ENCODE measurements at places on chromosomes 4 and X. TPM values are rescaled to one million over a fixed set of nuclear protein-coding genes. Genes with fewer than 3 reads are reported as not detected.
A peak's percentile ranks its signal among the peaks of the same experiment; 100 is the strongest.

Gene AKAP14
- total RNA-seq = not detected

- DNase-seq = no peak
Observed at GRCh38 chr4:108072300-108072699, 82.6 kb downstream of the HADH start.

DNA sequence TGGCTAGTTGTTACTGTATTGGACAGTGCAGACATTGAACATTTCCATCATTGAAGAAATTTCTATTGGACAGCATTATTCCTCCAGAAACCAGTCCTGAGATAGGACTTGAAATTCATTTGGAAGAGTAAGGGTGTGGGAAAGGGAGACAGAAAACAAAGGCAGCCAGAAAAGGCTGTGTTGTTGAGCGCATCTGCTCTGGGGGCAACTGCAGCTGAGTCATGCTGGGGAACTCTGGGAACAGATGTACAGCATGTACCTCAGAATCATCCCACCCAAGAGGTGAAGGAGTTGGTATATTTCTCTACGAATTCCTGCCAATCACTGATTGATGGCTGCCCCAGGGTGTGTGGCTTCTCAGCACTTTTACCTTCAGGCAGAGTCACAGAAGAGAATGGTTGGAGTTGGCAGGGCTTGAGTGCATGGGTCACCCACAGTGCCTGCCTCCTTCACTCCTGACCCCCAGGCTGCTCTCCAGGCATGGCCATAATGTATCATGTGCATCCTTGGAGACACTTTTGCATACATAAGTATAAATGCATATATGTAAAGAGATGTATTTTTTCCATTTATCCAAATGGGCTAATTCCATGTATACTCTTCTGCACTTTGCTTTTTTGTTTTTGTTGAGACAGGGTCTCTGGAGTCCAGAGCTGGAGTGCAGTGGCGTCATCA lies 39.4 kb downstream of the GEMIN8 start:
- no peak for DNase-seq

Gene GABRG1
- not detected for total RNA-seq

Gene GPM6B
- 1.2 TPM for total RNA-seq

Gene UGT2A3
- total RNA-seq = not detected

- peak; percentile 15 for DNase-seq
Observed at GRCh38 chrX:29419774-29420553, 795.4 kb upstream of the MAGEB2 start.

Gene CXCL11
- total RNA-seq = not detected

GRCh38 chrX:47573341-47574075 lies 8.7 kb upstream of the TIMP1 start:
- DNase-seq = peak; percentile 73

Gene MED14
- 11.1 TPM for total RNA-seq

Gene GAGE13
- total RNA-seq = not detected

Gene SPANXC
- not detected for total RNA-seq

Gene FABP2
- total RNA-seq = not detected

DNA sequence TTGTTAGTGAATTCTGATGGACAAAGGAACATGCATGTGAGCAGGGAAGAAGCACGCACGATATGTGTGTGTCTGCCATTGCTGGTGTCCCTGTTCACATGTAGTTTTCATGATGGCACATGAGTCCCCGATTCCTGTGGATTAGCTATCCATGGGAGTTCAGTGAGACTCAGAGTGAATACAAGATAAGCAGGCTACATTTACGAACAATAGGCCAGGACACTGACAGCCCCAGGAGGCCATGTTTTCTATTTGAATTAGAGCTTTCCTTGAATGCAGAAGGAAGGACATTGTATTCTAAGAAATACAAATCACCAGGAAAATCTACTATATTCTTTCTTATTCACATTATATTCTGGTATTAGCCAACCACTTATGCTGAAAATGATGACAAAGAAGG lies 171.4 kb downstream of the PPP1R2C start:
- DNase-seq = no peak

DNA sequence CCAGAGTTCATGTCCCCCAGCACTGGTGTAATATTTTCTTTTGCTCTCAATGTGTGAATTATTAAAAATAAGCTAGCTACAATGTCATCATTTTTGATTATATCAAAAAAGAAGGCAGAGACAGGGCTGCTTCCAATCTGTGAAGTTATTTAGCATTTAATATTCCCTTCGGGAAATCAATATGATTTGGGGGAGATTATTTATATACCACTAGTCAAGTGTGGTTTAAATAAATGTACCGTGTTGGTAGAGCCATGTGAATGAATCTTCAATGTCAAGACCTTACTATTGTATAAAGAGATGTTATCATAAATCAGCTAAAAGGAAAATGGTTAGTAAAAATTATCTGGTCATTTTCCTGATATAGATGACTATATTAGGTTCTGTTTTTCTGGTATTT lies 87.4 kb upstream of the MID1 start:
- DNase-seq = no peak

GRCh38 chrX:1380672-1381233 lies 11.2 kb downstream of the SLC25A6 start:
- DNase-seq = no peak

Gene AKAP4
- not detected for total RNA-seq

GRCh38 chr4:24890561-24891126 lies 22.2 kb downstream of the CCDC149 start:
- DNase-seq = no peak

GRCh38 chr4:54073271-54073880 lies 9.0 kb upstream of the CHIC2 start:
- peak; percentile 65 for DNase-seq

Gene TMSB15A
- total RNA-seq = not detected

Gene XK
- total RNA-seq = 0.26 TPM

Gene LRCH2
- total RNA-seq = 0.26 TPM

Gene MAGEA6
- not detected for total RNA-seq

Gene DCUN1D4
- total RNA-seq = 34.7 TPM

Gene CT45A10
- total RNA-seq = not detected

Gene PNMA6A
- total RNA-seq = 0.53 TPM

- no peak for DNase-seq
Observed at GRCh38 chr4:825971-826330, at the start of gene CPLX1. Gene CPLX1, minus strand, starts transcription at chr4:826129. Its CDS starts 1,607 bp downstream, at chr4:824522.

GRCh38 chr4:2366252-2367192 lies 51.9 kb downstream of the ZFYVE28 start:
- DNase-seq = no peak

- no peak for DNase-seq
Observed at GRCh38 chrX:68365341-68365740, 68.0 kb downstream of the OPHN1 start.

- peak; percentile 85 for DNase-seq
Observed at GRCh38 chrX:107454302-107454701, 4.8 kb downstream of the FRMPD3 start.

DNA sequence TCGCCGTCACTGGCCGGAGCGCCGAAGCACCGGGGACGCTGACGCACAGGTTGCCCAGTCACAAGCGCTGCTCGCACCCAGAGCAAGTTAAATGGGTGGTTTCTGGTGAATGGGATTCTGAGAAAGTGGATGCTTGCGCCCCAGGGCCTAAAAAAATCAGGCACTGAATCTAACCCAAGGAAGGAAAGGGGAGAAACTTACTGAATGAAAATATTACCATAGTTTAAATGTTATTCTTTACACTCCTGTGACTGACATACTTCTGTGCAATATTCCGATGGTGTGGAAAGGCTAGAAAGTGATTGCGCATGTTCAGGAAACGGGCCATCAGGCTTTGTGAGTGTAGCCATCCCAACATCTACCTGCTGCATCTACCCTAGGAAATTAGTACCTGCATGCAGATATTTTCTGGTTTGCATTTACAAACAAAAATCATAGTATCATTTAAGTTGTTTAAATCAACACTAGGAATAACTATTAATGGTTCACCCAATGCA lies 838 bp upstream of the ABCG2 start:
- DNase-seq = no peak

Gene AMOT
- not detected for total RNA-seq

GRCh38 chr4:141724646-141725045 lies 88.3 kb downstream of the IL15 start:
- no peak for DNase-seq

Gene THAP9
- 2.9 TPM for total RNA-seq

- no peak for DNase-seq
Observed at GRCh38 chrX:103727115-103727514, 16.4 kb downstream of the TMEM31 start.

- DNase-seq = no peak
Observed at GRCh38 chr4:64503416-64503815, 94.2 kb upstream of the TECRL start.

DNA sequence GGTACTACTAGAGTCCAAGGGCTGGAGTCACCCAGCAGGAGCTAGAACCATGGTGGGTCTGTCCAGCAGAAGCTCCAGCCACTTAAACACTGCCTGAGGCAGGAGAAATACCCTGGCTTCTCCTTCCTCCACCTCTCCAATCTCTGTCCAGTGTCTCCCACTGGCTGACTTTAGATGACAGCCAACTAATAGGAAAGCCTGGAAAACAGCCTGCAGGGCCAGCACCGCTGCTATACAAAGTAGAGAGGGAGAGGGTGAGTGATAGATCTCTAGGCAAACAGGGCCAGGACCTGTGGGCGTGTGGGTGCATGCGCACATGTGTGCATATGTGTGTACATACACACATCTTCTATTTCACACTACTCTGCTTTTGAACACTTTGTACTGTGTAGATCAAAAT lies 56.5 kb upstream of the ATP8A1 start:
- DNase-seq = no peak

Gene GLA
- 9.0 TPM for total RNA-seq

Gene SSX4B
- total RNA-seq = not detected

Gene VSIG1
- total RNA-seq = 0.26 TPM

GRCh38 chr4:107901213-107901934 lies 30.0 kb upstream of the CYP2U1 start:
- DNase-seq = no peak

Gene CAMK2D
- 62.2 TPM for total RNA-seq

DNA sequence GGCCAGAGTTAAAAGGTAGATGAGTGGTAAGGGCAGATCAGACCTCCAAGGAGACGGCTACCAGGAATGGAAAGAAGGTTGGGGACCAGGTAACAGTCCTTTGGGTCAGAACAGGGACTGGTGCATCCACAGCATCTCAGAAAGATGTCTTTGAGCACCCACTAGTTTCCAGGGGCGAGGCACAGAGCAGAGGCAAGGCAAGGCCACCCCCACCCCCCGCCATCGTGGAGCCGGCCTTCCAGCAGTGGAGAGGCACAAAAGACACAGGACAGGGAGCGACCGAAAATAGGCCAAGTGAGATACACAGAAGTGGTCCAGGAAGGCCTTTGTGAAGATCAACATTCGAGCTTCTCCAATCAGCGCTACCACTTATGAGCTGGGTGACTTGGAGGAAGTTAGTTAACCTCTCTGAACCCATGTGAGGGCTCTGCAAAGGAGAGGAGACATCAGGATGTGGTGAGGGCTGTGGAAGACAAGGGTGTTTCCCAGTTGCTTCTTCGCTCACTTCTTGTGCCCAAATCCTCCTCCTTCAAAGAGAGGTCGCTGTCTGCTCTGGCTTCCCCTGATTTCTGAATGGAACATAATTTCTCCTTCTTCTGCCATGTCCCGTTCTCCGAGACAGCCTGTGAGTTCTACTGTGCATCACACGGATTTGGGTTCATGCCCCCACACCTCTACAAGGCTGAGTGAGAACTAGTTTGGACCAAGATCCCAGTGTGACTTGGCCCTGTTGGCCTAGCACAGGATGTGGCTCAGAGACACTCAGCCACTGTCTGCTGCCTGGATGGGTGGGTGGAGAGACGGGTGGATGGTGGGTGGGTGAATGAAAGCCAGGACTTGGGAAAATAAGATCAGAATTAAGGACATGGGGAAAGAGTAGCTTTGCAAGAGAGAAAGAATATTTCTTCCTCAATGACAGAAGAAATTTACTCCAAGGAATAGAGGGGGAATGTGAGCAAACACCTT lies 16.7 kb upstream of the MSX1 start:
- no peak for DNase-seq

- no peak for DNase-seq
Observed at GRCh38 chr4:37988670-37989069, 28.5 kb downstream of the PTTG2 start.

GRCh38 chr4:14888790-14889572 lies 113.3 kb upstream of the CPEB2 start:
- peak; percentile 94 for DNase-seq

Gene SSX2
- total RNA-seq = not detected

Gene DDIT4L
- total RNA-seq = 0.26 TPM

Gene VSIG4
- total RNA-seq = not detected

DNA sequence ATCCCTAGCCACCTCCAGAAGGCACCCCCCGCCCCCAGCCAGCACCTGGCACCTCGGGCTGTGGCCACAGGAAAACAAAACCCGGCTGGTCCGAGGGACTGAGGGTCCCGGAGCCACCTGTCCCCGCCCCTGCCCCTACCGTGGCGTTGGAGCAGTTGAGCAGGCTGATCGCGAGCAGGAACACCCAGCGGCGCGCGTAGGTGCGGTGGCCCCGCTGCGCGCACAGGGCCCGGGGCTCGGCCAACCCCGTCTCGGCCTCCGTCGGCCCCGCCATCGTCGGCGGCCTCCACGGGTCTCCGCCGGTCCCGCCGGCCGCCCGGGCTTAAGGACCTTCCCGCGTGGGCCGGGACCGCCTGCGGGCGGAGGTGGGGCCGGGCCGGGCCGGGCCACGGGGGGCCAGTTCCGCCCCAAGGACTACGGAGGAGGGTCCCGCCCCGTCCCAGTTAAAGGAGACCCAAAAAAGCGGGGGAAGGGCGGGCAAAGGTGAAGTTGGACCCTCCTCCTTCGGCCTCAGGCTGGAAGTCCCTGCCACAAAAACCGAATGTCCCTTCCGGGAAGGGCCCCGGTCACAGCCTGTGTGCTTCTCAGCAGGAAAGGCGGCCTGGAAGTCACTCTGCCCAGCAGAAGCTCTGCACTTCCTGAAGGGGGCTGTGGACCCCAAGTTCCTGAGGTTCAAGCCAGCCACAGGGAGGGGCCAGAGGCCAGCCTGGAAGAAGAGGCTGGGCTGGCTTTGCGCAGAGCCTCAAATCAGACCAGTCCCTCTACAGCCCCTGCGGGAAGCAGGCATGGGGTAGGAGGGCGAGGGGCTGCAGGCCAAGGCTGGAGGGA lies at the start of gene SLC49A3:
Gene SLC49A3 (minus strand): TSS at position 298 of the 828 bp plus-strand sequence. CDS start 24 bp downstream, at position 274.
- DNase-seq = no peak

Gene PRRG1
- 4.5 TPM for total RNA-seq

GRCh38 chr4:8594097-8595038 lies 1.8 kb downstream of the CPZ start:
- DNase-seq = peak; percentile 62

DNA sequence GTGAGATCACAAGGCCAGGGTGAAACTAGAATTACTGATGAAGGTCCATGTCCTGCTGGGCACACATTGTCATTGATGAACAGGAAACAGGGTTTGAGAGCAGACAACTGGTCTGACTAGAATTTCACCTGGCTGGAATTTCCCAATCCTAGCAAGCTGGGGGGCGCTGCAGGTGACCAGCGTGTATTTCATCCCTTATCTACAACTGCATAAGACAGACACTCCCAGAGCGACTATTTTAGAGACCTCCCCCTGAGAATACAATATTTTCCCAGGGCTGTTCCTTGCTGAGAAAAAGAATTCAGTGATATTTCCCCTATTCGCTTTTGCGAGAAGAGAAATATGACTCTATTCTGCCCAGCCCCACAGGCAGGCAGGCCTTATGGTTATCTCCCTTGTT lies 432.6 kb upstream of the GALNT7 start:
- DNase-seq = no peak

Gene XKRX
- 1.9 TPM for total RNA-seq

Data from bronchial epithelial cell (primary cell).